ENCODE measurements at places on chromosomes 13 and 19.
A peak's percentile ranks its signal among the peaks of the same experiment; 100 is the strongest.

DNA sequence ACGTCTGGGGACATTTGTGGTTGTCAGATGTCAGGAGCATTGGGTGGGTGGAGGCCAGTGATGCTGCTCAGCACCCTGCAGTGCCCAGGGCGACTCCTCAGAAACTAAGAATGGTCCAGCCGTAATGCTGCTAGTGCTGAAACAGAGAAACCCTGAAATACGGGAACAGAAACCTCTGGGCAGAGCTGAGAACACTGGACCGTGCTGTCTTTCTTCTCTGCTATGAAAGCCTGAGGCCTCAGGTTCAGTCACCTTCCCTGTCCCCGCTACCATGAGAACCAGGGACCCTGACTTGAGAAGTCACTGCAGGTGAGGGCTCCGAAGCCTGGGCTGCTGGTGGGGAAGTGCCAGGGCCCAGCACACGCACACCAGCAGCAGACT, 13.4 kb downstream of the CAPS start:
- DNase-seq = no peak

DNA sequence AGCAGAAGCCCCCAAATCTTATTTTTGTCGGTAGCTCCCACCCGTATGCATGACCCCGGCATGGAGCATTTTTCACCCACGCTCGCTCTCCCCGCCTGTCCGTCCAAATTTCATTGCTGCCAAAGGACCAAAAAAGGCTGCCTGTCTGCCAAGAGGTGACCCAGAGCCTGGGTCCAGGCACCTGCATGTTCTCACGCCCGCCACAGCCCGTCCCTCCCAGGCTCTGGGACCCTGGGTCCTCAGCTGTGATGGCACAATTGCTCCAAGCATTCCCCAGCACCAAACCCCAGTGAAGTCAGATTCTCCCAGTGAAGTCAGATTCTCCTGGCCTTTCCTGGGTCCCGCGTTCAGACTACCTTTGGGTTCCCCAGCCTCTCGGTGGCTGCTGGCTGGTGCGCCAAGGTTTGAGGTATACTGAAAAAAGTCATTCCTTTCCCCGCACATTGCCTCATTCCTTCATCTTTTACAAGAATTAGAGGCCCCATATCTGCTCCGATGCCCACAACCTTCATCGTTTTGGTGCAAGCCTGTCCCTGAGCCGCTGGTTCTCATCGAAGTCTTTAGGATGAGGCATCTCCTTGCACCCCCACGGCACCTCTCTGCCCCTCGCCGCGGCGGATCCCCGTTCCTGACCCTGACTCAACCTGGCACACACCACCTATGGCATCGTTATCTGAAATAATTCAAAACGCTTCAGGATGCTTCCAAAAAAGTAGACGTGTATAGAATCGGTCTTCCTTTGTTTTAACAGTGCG, 59.3 kb upstream of the F7 start:
- DNase-seq = no peak

DNA sequence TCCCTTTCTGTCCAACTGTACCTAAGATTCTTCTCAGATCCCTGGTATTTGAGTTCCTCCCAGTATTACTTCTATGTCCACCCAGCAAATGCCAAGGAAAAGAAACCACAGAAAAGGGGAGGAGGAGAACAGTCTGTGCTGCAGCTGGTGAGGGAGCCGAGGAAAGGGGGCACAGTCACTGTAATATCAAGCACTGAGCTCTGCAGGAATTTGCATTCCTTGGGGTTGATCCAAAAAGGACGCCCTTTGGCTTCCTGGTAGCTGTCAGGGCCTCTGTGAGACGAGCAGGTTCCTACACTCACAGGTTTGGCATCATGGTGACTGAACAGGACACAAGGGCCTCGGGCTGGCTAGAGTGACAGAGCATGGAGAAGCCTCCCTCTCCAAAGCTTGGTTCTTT, 273.4 kb downstream of the NHLRC3 start:
- DNase-seq = no peak

- DNase-seq = no peak
Observed at GRCh38 chr19:16326401-16327168, 2.0 kb downstream of the KLF2 start.

DNA sequence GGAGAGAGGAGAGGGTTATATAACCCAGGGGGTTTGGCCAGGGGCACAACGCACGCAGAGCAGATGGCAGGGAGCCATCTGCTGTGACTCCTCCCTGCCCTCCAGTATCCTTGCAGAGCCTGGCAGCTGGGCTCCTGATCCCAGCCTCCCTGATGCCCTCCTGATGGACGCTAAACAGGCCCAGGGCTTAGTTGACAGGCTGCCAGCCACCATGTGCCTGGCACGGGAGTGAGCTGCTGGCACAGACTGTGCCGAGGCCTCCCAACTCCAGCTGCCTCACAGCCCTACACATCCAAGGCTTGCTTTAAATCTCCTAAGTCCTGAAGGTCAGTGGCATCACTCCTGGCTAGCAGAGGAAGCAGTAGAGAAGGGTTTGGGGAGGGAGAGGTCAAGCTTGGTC, 16.7 kb downstream of the SYDE1 start:
- DNase-seq = no peak

GRCh38 chr19:49957262-49957915, 3.6 kb downstream of the SIGLEC11 start:
- DNase-seq = no peak

- no peak for DNase-seq
Observed at GRCh38 chr13:40275636-40276035, 390.8 kb downstream of the FOXO1 start.

- no peak for DNase-seq
Observed at GRCh38 chr13:50410921-50411746, 395.9 kb downstream of the KCNRG start.

DNA sequence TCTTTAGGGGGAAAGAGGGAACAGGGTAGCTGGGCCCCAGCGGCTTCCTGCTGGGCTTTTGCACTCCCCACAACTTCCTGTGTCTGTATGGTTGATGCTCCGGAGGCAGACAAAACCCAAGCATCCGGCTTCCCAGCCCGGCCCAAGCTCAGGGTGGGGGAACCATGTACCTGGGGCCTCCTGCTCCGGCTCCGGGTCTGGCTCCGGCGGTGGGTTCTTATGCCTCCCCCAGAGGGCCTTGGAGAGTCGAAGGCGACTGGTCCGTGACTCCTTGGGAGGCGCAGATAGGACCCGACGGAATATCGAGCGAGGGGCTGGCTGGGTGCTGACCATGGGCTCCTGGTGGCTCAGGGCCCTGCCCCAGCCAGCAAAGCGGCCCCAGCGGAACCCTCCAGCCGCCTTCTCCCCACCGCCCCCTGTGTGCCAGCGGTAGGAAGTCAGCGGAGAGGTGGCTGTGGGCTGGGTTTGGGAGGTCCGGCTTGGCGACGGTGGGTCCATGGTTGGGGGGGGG, 428 bp downstream of the RASAL3 start:
- DNase-seq = peak; percentile 20

DNA sequence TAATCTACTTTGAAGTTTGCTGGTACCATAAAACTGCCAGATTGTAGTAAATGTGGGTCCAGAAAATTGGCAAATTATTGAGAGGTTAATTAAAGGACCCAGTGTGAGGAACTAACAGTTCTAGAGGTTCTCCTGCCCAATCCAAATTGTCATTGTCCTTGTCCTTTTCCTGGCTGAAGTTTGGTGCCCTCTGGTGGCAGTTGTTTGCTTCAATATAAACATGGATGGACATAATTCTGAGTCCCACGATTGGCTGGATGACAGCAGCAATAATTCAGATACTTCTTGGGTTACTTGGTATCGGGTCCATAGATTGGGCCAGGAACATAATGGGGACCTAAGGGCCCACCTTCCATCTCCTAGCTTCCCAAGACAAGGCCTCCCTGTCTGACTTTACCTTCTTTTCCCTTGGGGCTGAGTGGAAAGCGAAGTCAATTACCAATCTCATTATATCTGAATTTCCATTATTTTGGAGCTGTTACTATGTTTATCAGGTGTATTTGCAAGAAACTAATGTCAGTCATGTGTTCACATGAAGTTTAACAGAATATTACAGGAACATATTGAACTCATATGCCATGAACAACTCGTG, 33.8 kb upstream of the GARRE1 start:
- DNase-seq = no peak

DNA sequence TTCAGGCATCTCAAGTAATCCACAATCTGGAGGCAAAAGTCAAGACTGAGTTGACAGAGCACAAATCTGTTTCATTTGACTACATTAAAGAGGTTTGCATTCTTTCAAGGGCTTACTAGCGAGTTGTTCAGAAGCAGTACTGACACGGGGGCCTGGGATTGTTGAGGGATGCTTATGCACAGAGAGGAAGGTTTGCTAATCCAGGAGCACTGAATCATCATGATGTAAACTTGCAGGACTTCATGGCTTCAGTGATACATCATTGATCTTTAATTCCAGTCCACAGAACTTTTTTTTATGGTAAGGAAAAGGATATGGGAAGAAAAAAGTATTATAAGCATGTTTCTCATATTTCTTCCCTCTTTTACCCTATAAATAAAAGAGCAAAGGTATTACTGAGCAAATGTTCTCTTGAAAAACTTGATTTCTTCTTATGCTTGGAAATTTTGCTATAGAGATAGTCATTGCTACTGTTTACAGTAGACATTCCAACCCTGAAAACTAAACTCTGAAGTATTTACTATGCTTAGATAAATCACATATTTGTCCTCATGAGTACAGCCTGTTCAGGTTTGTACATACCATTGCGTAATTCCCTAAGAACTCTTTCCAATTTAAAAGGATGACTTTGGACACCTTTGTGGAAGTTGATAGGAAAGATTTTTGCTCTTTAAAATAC, 65.8 kb upstream of the KPNA3 start:
- no peak for DNase-seq

- DNase-seq = no peak
Observed at GRCh38 chr19:45913874-45914830, at the start of gene NANOS2. TSS of gene NANOS2 (minus strand) at chr19:45914778. CDS start at chr19:45914693, 85 bp downstream.

GRCh38 chr13:107097916-107098315, 530.0 kb upstream of the ARGLU1 start:
- DNase-seq = no peak

DNA sequence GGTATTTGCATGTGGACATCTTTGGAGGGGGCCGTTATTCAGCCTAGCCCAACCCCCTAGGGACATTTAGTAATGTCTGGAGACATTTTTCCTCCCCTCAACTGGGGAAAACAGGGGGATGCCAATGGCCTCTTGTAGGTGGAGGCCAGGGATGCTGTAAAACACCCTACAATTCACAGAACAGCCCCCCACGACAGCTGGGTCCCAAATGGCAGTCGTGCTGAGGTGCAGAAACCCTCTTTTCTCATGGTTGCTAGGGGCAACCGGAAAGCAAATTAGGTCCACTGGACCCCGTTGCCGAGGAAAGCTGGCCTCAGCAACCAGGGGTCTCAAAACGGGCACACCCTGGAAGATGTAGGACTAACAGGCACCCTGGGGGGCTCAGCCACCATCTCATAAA, 14.6 kb downstream of the TMEM150B start:
- DNase-seq = no peak

DNA sequence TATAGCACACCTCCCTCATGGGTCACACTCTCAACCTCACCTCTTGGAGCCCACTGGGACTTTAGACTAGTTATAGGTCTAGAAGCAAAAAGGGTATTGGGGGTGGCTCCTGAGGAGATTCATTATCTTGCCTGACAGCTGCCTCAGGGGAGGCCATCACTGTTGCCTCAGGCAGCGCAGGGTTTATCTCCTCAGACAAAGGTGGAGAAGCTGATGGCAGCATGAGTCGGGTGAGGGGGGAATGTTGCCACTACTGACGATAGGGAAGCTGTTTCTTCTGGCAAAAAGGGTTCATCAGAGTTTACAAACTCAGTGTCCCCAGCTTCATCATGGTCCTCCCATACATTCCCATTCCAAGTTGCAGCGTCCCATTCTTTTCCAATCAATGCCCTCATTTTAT, 562.4 kb downstream of the IRS2 start:
- no peak for DNase-seq

- DNase-seq = no peak
Observed at GRCh38 chr19:39533791-39534190, 1.1 kb upstream of the EID2B start.

DNA sequence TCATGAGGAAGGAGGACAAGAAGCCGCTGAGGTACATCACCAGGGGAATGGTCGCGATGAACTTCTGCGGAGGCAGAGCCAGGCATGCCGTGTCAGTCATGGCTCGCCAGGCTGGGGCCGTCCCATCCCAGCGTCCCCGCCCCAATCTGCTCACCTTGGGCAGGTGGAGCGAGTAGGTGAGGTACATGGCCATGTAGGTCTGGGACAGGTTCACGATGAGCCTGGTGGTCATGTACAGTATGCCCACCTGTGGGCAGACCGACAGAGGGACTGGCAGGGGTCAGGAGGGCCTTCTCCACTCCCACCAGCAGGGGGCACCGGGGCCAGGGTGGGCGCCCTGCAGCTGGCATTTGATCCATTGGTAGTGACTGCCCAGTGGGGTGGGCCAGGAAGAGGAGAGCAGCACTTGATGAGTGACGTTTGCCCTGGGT, 8.3 kb downstream of the TEKTIP1 start:
- DNase-seq = no peak

DNA sequence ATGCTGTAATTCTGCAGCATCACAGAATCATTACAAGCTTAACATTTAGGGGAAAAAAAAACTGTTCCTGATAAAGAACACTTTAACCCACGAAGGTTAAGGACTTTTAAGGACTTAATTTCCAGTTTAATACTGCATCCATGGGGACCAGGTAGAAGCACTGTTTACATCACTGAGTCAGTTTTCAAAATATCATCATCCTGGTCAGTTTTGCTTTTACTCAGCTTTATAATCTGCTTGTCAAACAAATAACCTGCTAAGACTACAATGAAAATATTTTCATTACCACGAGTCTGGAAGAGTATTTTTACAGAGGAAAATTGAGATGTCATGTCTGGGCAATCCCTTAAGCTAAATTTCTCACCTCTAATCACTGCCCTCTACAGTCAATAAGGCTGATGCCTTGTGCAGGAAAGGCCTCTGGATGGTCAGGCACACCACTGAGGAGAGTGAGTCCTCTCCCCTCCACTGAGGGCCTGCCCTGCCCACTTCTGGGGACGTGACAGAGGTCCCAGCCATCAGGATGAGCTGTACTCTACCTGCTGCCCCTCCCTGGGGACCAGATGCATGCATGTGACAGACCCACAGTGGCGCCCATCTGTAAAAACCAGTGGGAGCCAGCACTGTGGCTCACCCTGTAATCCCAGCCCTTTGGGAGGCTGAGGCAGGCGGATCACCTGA, 31.0 kb downstream of the FOXO1 start:
- no peak for DNase-seq

DNA sequence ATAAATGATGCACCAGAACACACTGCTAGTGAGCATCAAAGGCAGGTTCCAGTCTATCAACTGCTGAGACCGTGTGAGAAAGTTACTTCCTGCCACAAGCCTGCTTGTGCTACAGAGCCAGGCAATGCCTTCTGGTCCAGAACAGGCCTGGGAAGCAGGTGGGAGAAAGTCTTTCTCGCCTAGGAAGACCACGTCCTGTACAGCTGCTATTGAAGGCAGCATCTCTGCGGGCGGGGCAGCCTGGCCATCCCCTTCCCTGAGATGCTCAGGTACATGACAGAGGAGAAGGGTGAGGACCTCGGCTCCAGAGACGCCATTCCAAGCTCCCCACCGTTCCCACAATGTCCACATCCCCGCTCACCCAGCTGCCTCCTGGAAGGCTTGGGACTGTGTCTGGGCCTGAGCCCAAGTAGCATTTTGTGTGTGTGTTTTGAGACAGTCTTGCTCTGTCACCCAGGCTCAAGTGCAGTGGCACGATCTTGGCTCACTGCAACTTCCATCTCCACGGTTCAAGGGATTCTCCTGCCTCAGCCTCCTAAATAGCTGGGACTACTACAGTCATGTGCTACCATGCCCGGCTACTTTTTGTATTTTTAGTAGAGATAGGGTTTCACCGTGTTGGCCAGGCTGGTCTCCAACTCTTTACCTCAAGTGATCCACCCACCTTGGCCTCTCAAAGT, 3.4 kb downstream of the RFX1 start:
- no peak for DNase-seq

Measured in esophagus squamous epithelium (tissue), 5 donors.